CD4-positive, alpha-beta T cell treated with Interleukin-21 for 1 hour (primary cell): ENCODE measurements at places on chromosomes 11 and 22.

- no peak for DNase-seq
Measured at GRCh38 chr11:84812471-84812969, 814.6 kb downstream of the DLG2 start.

- DNase-seq, result no peak
Measured at GRCh38 chr22:41752011-41752970, 48.2 kb upstream of the CCDC134 start.

- DNase-seq, result no peak
Measured at GRCh38 chr11:118715245-118715831, 35.9 kb upstream of the TREH start.

- no peak for DNase-seq
Measured at GRCh38 chr11:111735262-111736116, 30.7 kb downstream of the PPP2R1B start.

DNA sequence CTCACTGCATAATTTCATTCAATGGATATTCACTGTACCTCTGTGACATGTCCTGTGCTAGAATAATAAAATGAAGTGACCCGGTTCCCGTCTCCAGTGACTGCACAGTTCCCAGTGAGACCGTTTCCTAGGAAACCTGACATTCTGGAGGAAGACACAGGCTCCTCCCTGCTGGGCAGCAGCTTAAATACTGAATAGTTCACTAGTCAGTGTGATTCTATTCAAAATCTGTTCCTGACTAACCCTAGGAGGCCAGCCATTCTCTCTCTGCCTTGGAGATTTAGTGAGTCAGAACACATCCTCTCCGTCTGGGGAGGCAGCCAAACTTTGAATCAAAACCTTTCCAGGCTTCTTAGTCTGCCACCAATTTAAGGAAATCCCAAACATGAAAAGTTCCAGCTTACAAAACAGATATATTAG is 11.3 kb downstream of the TRIM66 start:
- no peak for DNase-seq

DNA sequence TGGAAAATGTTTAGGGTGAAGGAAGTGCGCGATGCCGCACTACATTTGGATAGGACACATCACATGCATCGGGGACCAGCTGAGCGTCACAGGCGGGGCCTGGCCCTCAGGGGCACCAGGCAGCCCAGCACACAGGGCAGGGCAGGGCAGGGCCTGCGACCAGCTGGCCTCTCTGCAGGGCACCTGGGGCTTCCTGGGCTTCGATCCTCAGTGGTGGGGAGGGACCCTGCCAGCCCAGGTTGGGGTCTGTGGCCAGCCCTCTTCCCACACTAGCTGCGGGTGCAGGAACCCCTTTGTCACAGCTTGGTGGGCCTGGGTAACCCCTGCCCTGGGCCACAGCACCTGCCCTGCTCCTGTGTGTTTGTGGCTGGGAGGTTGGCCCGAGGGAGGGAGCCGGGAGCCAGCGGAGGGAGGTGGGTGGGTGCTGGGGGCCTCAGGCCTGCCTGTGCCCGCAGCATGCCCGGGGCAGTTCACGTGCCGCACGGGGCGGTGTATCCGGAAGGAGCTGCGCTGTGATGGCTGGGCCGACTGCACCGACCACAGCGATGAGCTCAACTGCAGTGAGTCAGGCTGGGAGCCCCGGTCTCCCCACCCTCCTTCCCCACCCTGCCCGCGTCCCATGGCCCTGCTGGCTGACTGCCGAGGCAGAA is 37.9 kb downstream of the ST14 start:
- DNase-seq, result no peak

GRCh38 chr22:19067696-19068348 is 54.4 kb downstream of the DGCR2 start:
- DNase-seq, result no peak

DNA sequence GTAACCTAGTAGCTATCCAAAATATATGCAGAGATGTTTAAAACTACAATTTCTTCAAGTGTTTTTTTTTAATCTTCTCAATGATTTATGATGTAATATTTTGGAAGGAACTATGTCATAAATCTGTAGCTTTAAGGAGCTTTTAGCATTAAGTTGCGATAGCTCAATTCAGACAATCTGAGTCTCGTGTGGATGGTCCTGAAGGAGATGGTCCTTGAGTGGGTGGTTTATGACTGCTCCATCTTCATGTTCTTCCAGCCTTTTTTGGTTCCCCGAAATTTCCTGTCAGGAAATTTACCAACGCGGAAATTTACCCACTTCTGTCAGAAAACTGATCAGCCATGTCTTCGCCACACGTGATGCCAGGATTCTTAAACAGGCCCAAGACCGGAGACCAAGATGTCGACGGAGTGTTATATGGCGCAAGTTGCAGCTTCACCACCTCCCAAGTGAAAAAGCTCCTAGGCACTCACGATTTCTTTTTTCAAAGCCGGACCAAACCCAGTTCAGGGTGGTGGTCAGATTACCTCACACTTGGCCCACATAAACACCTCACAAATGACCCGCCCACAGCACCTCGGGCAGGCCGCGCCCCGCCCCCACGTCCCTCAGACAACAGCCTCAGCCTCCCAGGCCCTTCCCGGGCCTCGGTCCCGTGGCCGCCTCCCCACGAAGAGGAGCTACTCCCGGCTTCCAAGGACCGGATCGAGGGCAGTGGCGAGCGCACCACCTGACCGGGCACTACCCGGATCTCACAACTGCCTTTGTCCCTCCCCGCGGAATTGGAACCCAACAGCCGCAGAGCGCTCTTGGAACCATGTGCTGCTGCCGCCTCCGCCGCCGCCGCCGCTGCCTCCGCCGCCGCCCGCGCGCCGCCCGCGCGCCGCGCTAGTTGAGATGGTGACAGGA is at the start of gene MORC2:
Gene MORC2 (minus strand): TSS at position 760 of the 909 bp plus-strand sequence. CDS start 885 bp downstream, outside the sequence.
- DNase-seq, result no peak

DNA sequence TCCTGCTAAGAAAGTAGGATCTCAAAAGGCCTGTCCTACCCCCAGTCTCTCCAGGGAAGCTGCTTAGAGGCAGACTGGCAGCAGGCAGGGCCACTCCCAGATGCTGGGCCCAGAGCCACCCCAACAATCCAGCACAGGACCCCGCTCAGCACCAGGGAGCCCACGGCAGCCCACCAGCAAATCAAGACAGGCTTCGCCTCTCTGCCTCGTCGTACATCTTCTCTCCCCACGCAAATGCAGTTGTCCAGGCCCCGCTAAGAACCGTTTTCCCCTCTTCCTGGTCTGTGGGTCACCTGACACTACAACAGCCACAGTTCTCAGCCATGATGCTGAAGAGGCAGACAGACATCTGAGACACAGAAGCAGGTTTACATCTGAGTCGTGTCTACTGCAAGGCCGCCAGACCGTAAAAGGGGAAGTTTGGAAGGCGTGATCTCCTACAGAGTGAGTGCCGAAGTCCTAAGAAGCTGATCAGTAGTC is 51.1 kb downstream of the IGSF9B start:
- DNase-seq, result no peak

DNA sequence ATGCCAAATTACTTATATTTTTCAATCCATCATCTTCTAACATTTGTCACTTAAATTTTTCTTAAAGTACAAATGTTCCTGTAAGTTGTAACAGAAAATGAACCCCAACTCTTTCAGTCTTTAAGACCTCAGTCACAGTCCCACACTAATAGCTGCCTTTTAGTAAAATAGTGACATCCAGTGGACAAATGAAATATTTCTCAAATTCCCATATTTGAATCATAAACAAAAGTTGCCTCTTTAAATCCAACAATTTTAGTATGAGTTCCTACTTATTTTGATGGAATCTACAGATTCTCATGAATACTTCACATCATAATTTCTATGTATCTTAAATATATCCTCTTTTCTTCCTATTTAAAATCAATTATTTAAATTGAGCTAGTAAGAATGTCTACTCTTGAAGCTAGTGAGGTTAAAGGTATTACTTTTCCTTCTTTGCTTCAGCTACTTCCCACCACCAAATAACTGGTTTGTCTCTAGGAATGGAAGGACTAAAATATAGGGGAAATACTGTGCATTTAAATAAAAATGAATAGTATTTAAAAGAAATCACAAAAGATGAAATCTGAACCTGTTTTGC is 9.2 kb downstream of the LIN7C start:
- DNase-seq, result peak; percentile 30

DNA sequence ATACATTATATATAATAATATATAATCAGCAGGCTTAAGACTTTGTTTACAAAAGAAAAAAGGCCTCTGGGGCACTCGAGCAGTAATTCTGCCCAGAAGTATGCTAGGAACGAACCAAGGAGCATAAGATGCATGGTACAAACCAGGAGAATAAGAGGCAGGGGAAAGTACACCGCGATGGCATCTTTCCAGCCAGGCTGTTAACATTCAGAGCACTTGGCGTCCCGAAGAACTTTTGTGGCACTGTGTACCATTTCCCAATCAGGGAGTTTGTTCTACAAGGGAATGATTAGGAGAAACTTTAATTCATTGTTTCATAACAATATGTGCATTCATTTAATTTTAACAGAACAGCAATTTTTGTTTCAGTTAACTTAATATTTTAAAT is 125.1 kb downstream of the WT1 start:
- DNase-seq, result no peak

DNA sequence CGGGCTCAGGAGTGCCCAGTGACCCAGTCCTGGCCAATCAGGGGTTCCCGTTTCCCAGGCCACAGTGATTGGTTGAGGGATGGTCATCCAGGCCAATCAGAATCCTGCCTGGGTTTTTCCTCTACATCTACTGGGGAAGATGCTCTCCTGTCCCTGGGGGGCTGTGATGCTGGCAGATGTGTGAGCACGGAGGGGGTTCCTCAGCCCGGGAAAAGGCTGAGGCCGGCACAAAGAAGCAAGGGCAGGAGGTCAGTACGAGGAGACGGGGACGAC is 171.2 kb downstream of the CTTN start:
- no peak for DNase-seq

GRCh38 chr11:63710476-63711217 is 29.3 kb downstream of the RTN3 start:
- no peak for DNase-seq

GRCh38 chr22:39851606-39852315 is 41.8 kb downstream of the ENTHD1 start:
- DNase-seq, result no peak

DNA sequence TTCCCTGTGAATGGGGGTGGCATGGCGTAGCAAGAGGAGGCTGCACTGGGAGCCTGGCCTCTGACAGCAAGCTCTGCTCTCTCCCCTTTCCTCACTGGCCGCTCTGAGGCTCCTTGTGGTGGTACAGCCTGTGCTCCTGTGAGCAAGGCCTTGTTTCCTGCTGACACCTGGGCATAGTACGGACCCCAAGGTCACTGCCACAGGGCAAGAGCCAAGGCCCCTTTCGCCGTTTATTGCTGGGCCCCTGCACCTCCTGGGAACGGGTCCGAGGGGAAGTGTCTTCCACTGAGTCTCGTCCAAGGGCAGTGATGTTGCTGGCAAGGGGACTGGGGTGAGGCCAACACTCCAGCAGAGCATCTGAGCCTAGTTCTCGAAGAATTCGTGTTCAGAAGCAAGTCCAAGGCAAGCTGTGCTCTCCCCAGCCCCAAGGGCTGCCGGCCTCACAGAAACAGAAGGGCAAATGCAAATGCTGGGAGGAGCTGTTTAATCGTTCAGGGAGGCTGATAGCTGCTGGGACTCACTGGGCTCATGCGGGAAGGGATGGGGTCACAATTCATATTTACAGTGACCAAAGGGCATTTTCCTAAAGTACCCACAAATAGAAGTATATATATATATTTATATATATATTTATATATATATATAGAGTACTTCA is 15.9 kb upstream of the TTLL12 start:
- DNase-seq, result no peak
